ENCODE measurements at places on chromosomes 16 and 17.

DNA sequence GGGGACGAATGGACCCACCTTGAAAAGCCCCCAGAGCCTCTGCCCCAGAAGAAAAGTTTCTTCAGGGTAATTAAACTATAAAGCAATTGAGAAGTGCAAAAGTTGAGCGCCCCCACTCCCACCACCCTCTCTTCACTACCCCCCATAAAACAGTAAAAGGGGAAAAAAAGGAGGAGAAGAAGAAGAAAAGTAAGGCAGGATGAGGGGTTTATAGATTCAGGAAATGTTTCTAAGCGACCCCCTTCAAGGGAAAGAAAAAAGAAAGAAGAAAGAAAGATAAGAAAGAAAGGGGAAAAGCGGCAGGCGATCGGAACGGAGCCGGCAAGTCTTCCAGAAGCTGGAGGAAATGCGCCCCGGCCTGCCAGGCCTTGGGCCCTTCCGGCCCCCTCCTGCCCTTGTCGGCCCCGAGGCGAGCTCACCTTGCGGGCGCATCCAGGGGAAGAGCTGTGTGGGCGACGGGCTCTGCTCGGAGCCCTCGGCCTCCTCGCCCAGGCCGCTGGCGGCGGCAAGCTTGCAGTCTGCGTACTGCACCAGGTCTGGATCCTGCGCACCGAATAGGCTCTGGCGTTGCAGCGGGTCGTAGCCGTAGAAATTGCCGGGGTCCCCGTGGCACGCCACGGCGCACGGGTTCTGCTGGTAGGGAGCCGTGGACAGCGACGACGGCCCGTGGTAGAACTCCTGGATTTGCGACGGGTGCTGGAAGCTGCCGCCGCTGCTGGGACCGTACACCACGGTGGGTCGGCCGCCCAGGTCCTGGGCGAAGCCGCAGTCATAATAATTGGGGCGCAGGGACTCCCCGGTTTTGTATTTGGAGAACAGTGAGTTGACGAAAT is 1.0 kb downstream of the HOXB8 start:
- DNase-seq = no peak

- no peak for DNase-seq
These were observed 19.9 kb downstream of the MYH13 start for GRCh38 chr17:10352893-10353292.

GRCh38 chr16:14140923-14141322 is 69.8 kb downstream of the MRTFB start:
- DNase-seq = no peak

DNA sequence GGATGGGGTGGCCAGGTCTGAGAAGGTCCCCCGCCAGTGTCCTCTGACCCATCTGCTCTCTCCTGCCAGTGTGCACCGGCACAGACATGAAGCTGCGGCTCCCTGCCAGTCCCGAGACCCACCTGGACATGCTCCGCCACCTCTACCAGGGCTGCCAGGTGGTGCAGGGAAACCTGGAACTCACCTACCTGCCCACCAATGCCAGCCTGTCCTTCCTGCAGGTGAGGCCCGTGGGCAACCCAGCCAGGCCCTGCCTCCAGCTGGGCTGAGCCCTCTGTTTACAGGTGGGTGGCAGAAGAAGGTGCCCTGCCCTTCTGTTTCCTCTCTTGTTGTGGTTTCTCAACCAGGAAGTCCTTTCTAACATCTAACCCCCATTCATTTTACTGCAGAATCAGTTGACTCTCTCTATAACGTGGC is 7.1 kb downstream of the ERBB2 start:
- DNase-seq = no peak

DNA sequence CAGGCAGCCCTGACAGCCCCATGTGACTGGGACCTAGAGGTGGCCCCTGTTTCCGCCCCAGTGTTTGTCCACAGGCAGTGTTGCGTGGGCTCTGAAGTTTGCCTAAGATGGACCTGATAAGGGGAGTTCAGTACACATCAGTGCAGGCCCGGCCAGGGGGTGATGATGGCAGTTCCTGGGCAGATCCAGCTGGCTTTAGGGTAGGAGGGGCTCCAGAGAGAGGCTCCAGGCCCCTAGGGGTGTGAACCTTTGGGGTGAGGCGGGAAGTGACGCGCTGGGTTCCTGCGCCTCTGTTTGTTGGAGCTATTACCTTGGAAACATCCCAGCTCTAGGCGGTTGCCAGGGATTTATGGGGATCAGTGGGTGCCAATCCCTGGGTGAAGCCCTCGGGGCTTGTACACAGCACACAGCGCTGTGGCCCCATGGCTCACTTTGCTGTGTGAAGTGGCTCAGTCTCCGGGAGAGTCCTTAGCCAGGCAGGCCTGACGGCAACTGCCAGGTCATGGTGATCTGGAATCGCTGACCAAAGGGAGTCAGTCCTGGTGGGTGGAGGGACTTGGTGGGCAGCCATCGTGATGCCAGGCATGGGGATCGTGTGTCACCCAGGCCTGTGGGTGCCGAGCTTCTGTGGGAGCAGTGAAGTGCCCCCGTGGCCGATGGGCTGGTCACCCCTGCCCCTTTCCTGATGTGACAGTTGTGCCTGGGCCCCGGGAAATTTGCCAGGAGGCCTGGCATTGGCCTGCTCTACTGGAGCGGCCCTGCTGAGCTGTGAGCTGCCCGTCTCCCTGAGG is 146.1 kb downstream of the SEC14L1 start:
- no peak for DNase-seq

DNA sequence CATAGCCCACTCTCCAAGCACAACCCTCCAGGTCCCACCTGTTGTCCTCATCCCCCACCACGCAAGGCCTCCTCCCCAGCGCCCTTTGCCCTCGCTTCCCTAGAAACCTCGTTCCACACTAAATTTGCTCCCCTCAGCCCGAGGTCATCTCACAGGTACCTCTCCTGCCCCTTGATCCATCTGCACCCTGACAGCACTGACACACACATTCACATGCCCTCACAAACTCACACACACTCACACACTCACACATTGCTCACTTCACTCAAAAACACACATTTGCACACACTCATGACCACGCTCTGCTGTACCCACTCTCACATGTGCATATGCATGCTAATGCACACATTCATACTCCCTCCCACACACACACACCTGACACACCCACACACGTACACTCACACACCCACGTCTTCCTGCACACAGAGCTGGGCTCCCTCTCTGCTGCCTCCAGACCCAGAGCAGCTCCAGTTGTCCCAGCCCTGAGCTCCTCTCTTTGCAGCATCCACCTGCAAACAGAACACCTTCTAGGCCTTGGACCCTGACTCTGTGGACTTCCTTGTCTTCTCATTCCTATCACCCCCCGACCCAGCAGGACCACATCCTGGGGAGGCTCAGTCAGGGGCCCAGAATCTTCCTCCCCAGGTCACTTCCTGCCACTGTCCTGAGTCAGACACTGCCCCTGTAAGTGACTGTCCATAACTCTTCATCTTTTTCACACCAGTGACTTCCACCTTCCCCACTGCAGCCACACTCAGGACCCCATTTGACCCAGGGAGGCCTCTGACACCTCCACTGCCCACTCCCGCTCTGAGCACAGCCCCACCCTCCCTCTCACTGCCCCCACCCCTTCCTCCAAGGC is 4.9 kb downstream of the ASGR2 start:
- peak; percentile 24 for DNase-seq

DNA sequence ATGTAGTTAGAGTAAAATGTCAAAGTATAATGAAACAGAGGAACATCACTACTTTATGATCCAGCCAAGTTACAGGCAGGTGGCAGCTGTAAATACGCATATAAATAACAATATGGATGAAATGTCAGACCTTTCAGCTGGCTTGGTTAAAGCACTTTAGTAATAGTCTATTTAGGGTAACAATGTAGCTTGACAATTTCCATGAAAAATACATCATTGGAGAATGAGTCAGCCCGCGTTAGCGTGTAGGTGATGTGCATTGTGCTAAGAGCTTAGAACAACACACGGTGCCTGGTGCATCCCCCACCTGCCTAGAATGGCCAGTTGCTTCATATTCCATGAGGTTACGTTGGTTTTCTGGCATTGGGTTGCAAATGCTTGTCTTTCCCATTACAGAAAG is 119.4 kb downstream of the RBFOX1 start:
- no peak for DNase-seq

DNA sequence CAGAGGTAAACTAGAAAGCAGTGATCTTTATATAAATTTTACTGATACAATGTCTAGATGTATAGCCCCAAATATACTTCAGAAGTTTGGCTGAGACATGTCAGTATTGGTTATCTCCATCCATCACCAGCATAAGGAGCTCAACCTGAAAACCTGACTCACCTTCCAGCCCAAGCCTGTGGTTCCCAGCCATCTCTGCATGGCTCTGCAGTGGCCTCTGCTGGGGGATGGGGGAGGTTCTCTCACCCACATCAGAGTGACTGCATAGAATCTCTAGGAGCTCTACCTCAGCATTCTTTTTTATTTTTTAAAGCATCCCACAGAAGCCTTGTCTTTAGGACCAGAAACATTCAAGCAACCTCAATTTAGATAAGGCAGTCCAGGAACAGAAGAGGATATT is 27.3 kb downstream of the USP7 start:
- DNase-seq = peak; percentile 76

DNA sequence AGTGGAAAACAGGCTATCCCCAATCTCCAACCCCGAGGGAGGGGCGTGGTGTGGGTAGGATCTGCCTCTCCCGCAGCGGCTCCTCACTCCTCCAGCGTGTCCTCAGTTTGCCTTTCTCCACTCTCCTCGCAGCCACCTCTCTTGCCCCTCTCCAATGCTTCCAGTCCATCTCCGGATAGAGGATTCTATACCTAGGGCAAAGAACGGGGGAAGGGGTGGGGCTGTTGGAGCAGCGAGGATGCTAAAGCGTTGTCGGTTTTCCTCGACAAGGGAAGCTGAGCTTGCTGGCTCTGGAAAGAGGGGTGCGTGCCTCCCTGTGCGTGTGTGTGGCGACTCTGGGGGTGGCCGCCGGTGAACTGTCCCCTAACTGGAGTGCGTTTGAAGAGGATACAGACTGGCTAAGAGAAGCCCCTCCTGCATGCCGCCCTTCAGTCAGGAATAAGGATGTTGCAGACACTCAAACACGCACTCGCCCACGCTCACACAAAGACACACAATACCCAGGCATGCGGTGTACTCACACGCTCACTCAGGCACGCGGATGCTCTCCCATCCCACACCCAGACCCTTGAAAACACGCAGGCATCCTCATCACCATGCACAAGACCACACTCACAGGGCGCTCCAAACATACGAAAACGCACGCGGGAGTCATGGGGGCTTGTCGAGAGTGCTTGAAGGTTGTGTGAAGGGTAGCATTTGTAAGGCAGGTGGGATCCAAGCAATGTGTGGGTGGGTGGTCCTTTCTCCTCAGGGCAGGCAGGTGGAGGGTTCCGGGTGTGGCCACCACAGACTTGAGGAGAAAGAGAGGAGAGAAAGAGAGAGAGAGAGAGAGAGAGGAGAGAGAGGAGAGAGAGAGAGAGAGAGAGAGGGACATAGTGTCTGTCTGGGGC is 655 bp upstream of the GPR139 start:
- DNase-seq = no peak

- no peak for DNase-seq
These were observed 24.9 kb upstream of the CRYM start for GRCh38 chr16:21302898-21303528.

DNA sequence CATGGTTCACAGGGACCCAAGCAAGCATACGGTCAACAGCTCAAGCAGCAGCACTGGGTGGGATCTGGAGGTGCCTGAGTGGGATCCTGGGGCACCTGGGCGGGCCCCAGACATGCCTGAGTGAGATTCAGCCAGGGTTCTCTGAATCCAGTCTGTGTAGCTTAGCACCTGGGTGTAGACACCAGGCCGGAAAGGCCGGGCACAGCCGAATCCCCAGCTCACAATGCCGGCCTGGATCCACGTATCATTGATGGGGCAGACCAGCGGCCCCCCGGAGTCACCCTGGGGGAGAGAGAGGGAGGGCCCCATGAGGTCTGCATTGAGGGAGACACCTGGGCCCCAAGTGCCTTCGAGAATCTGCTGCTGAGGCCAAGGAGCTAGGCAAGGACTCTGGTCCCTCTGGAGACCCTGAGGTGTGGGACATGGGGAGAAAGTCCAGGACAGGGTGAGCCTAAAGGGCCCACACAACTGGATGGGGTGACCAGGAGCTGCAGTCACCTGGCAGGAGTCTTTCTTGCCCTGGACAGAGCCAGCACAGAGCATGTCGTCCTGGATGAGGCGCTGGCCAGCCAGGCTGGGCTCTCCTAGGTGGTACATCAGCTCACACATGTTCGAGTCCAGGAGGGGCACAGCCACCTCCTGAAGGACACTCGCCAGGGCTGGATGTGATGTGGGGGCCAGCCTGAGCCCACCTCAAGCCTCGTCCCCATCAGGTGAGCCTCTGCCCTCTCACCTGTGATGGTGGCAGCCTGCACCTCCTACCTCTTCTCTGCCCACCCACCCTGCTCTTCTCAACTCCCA is 9.7 kb downstream of the ZG16B start:
- DNase-seq = no peak

DNA sequence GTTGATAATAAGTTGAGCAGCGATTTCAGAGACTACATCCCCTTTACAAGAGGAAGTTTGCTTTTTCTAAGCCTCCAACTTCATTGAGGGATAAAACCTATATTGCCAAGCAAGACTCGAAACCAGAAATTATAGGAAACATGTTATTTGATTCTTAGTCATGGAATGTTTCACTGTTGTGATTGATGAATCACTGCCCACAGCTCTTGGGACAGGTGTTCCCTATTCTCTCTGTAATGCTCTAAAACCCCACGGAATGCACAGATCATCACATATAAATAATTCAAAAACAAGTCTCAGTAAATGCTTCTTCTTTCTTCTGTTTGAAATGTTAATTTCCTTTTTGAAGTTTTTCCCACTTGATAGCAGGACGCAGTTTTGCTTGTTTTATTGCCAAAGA is 809.5 kb upstream of the GOT2 start:
- DNase-seq = no peak

- DNase-seq = no peak
These were observed 2.1 kb downstream of the HERPUD1 start for GRCh38 chr16:56933828-56934598.

DNA sequence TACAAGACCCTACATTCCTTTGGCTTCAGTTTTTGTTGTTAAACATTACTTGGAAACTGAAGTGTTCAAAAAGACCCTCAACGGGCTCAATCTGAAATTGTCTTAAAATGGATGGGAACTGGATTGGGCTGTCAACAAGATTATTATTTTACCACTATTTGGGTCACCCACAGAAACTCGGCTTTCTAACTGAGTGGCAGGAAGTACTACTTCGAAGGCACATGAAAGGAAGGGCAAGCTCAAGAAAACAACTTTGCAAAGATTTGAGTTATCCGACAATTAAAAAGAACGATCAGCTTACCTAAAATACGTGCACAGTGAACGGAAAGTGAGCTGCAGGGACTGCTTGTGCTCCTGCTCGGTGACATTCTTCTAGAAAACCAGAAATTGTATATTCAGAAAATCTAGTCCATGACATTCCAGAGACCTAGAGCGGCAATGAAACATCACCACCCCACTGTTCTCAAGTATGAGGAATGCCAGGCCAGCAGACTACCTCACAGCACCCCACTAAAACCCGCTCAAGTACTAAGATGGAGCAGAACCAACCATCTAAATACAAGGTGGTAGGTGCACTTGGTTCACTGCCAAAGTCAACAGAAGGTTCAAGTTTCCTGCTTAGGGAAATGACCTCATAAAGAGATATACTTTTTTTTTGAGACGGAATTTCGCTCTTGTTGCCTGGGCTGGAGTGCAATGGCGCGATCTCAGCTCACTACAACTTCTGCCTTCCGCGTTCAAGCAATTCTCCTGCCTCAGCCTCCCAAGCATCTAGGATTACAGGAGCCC is 60.5 kb downstream of the ZZEF1 start:
- no peak for DNase-seq

All from stimulated activated CD4-positive, alpha-beta T cell treated with anti-CD3 and anti-CD28 coated beads, Interleukin-2, amount 100 ng/mL, for 4 hours (primary cell).